GM04503 (cell line): ENCODE measurements at places on chromosomes 5 and 9.

GRCh38 chr9:120032639-120033038, 547.3 kb downstream of the CDK5RAP2 start:
- DNase-seq = peak; percentile 3

- DNase-seq = peak; percentile 39
These were observed 343 bp downstream of the KIAA0825 start for GRCh38 chr5:94618029-94618492.

DNA sequence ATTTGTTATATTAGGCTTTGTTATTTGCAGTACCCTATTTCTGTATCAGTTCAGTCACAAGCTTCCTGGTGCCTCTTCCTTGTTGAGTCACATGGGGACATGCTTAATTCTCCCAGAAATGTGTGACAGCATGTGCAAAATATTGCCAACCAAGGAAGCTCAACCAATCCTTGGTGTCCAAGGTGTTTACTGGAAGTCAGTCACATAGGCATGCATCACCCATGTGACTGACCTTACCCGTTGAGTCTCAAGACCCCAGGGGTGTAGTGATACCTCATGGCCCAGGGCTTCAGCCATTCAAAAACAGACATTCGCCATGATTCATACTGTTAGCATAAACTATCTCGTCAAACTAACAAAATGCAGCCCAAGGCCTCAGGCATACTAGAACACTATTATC, 9.3 kb upstream of the ANKDD1B start:
- DNase-seq = no peak

DNA sequence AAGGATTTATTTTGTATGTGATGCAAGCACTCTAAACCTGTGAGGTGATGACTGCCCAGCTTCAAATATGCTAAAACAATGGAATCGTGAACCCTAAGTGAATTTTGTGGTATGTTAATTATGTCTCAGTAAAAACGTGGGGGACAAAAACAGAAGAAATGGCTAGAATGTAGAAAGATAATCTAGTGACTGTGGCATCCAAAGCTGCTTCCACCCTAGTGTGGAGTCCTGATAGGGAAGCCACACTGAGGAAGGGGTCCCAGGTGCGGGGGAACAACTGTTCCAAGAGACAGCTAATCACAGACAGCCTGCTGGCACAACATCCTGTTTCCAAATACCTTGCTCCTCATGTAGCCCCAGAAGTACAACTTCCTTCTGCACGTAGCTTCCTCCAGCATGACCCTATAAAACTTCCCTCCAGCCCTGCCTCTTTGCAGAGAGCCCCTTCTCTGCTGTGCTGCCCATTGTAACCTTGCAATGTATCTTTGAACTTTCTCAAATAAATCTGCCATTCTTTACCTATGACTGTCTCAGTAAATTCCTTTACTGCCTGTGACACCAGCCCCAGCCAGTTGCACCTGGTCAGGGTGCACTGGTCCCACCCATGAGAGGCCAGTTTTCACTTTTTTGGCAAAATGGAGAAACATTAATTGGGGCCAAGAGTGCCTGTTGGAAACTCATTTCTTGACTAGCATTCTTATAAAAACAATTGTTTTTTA, 4.9 kb downstream of the GMCL2 start:
- no peak for DNase-seq

DNA sequence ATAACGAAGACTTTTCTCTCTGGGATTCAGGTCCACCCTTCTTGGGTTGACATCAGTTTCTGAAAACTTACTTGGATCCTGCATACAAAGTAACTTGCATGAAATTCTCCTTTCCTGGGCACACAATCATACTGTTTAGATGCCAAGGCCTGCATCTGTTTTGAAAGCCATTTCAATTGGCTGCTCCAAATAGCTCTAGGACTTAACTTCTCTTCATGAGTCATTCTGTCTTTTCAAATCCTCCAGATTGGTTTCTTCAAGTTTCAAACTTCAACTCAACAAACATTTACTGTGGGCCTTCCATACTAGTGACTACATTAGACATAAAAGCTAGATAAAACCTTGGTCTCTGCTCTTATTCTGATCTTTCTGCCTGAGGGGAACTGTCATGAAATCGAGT, 54.8 kb upstream of the HMHB1 start:
- DNase-seq = no peak

DNA sequence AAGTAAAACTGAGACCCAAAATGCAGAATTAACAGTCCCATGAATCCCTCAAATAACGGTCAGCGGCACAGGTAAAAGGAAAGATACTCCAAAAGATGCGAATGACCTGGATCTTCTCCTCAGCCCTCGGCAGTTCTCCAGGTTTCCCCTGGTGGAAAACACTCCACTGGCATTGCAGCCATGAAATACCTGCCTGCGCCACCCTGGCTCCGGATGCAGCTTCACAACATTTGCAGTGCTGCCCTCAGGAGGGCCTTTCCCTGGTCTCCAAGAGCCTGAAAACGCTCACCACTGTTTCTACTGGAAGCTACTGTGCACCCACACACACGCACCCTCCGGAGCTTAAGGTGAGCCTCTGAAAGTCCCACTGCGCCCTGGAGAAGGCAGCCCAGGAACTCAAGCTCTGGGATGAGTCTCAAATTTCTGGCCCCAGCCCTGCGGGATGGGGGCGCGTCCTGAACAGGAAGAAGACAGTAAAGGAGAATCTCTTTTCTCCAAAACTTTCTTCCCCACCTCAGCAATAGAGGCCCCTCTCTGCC, 612 bp downstream of the UGT3A2 start:
- no peak for DNase-seq

- DNase-seq = no peak
These were observed 204.5 kb downstream of the COMMD10 start for GRCh38 chr5:116289276-116289675.
